ENCODE measurements at places on chromosomes 11 and 22.

- DNase-seq, result no peak
Measured at GRCh38 chr11:78266451-78266850, 77.7 kb downstream of the USP35 start.

DNA sequence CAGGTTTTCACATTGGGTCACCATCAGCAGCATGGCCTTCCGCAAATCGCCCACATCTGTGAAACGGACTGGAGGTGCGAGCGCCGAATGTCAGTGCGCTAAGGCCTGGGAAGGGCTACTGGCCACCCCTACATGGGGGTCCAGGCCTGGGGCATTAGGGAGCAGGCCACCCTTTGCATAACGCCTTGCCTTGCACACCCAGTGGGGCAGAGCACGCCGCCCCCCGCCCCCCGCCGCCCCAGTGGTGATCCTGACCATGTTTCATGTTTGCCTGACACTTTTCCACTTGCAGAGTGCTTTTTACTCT, 2.6 kb downstream of the GRK2 start:
- no peak for DNase-seq

- no peak for DNase-seq
Measured at GRCh38 chr22:30234786-30235470, 11.6 kb downstream of the LIF start.

- DNase-seq, result no peak
Measured at GRCh38 chr11:65786786-65787636, at the start of gene OVOL1. OVOL1 (plus strand) TSS chr11:65787063; CDS start chr11:65787374, 311 bp downstream.

GRCh38 chr22:29308791-29309262, 2.4 kb downstream of the GAS2L1 start:
- no peak for DNase-seq

- DNase-seq, result no peak
Measured at GRCh38 chr22:35424761-35425160, 24.8 kb downstream of the MCM5 start.

DNA sequence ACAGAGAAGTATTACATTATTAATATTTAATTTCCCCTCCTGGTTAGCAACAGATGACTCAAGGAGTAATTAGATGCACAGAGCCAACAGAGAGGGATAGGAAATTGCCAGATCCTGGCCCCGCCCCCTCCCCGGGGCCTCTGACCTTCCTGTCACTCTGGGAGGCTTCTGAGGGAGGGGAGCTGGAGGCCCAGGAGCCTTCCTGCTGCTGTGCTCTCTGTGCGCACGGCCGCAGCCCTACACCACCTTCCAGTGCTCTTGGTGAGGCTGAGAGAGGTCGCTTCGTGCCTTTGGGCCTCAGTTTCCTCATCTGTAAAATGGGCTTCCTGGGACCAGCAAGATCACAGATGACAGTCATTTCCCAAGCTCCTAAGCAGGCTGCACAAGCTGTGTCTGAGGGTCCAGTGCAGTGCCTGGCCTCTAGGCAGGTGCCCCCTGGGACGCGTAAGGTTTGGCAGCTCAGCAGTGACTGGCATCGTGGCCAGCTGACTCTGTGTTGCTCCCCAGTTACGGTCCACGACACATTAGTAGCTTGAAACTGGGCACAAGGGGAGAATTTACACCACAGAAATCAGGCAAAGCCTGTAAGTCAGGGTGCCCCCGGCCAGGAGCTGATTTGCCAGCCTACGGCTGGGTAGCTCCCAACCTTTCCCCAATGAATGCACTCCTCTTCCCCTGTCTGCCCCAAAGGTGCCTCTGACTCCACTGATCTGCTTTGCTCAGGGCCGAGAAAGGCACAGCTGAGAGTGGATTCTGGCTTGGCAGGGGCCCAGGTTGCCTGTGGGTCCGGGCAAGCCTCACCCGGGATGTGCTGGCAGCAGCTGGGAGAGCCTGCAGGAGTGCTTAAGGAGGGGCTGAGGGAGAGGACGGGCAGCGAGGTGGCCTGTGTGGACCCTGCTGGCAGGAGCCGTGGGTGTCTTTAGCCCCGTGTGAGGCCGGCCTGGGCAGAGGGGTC, 2.3 kb downstream of the ADORA2A start:
- peak; percentile 59 for DNase-seq

DNA sequence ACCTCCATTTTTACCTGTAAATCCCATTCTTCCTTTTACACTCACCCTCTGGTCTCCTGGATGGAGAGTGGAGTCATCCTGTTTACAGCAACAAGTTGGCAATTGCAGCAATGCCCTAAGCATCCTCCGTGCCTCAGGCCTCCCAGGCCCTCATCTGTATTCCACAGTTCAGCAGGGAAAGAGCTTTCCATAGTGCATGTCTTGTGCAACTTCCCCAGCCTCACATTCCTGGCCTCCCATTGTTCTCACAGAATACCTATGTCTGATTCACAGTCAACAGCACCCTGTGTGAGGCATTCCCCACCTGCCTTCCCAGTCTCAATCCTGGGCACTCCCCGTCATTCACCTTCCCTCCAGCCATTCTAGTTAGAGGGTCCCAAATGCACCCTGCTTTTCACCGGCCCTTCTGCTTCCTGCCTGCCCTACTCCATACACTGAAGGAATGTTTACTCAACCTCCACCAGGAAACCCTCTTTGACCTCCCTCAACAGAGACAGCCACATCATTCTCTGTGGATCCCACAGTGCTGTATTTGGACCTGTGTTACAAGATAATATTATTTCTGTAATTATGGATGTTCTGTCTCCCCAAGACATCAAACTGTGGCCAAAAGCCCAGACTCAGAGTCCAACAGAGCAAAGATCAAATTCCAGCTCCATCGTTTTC, 405.7 kb downstream of the BUD13 start:
- no peak for DNase-seq

GRCh38 chr22:32842486-32842885, 41.0 kb downstream of the TIMP3 start:
- DNase-seq, result no peak

DNA sequence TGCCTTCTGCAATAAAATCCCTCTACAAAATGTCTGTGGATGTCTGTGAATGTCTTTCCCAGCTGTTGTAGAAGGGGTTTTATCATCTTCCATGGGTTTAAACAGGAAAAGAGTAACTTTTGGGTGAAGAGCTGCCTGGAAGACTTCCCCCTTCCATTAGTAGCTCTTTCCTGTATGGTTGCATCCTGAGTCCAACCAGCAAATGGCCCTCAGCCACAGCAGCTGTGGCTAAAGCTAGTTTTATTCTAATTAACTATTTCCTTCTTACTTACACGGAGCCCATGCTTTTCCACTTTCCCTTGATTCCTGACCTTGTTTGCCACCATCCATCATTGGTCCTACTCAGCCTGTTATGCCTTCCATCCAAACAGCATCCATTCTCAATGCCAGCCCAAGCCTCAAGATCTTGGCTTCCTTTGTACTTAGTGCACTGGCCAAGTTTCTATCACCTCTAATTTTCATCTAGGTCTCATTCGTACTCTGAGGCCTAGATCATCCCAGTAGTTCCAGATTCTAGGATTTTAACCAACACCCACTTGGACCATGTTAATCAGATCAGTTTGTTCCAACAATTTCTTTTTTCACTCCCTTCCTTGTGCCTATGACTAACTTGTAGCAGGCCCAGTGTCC, 41.5 kb upstream of the CADM1 start:
- no peak for DNase-seq

- DNase-seq, result no peak
Measured at GRCh38 chr11:60910711-60911380, 3.1 kb upstream of the TMEM109 start.

- no peak for DNase-seq
Measured at GRCh38 chr11:28231475-28231874, 123.3 kb downstream of the METTL15 start.

DNA sequence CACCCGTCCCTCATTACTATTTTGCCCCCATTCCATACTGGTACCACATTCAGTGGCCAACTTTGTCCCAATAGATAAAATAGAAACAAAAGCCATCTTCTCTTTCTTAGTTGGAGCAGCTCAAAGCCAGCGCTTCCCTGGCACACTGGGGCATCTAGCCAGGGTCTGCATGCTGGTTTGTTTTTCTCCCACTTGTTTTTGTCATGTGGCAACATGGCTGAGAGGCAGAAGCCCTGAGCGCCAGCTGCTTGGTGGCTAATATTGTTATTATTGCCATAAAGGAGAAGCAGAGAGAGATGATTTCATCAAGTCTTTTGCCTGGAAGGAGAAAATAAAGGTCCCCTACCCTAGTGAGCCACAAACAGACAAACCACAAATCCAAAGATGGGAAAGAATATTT, 48.4 kb upstream of the CRTAM start:
- no peak for DNase-seq

DNA sequence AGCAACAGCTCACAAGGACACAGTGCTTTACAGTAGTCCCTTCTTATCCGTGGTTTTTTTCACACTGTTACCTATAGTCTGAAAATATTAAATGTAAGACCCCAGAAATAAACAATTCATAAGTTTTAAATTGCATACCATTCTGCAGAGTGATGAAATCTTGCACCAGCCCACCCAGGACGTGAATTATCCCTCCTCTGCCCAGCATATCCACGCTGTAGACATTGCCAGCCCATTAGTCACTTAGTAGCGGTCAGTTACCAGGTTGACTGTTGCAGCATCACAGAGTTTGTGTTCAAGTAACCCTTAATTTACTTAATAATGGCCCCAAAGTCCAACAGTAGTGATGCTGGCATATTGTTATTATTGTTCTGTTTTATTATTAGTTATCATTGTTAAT, 3.6 kb downstream of the CLTCL1 start:
- no peak for DNase-seq

DNA sequence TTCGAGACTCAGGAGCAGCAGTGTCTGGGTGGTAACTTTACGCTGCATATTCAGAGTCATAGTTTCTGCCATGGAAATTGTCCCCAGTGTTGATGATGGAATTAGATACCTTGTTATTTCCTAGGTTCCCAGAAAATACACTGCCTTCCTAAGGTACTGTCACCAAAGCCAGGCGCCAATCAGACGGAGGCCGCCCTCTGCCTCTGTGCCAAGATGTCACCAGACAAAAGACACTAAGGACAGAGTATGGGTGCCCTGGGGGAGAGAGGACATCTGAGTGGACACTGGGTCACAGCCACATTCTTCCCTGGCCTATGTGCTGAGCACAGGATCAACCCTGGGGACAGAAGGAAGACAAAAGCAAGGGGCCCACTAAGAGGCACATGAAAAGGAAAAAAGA, 11.2 kb downstream of the PLA2G6 start:
- DNase-seq, result no peak

DNA sequence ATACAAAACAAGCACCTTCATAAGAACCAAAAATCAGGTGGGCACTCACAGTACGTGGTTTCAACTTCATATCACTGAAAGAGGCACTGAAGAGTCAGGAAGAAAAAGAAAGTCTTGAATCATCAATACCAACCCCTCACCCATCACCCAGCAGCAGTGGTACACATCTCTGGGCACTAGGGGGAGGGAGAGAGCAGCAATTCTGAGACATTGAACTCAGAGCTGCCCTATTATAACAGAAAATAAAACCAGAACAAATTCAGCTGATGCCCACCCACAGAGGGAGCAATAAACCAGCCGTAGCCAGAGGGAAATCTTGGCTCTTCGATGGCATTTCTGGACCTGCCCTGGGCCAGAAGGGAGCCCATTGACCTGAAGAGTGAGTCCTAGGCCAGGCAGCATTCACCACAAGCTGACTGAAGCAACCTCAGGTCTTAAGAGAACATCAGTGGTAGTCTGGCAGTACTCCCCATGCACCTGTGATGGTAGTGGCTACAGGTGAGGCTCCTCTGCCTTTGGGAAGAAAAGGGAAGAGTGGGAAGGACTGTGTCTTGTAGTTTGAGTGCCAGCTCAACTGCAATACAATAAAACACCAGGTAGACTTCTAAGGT, 42.2 kb upstream of the FAM181B start:
- DNase-seq, result no peak

DNA sequence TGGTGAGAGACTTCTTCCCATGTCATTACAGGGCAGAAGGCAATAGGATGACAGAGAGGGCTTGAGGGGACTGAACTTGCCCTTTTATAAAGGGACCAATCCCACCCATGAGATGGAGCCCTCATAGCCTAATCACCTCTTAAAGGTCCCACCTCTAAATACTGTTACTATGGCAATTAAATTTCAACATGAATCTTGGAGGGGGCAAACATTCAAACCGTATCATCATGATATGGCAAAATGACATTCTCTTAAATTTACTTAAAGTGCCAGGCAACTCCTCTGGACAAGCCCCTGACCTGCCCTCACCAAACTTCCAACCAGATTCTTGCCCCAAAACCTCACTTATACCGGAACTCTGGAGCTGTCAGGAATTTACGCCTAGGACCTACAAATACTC, 100.8 kb upstream of the OR5AK2 start:
- DNase-seq, result no peak

DNA sequence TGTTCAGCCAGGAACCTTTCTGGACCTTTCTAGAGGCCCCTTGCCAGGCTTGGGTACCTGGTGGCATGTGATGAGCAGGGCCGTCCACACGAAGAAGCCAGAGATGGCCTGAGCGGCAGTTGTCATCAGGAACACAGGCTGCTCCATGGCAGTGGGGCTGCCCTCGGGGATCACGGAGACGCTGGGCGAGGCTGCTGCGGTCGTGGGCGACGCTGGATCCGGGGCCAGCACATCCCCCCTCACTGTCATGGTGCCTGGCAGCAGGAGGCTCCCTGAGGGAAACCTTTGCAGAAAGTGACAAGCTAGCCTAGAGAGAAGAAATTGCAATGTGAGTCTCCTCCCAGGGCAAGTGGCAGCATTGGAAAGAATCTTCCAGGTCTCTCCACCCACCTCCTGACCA, 25.1 kb downstream of the TMEM184B start:
- no peak for DNase-seq

DNA sequence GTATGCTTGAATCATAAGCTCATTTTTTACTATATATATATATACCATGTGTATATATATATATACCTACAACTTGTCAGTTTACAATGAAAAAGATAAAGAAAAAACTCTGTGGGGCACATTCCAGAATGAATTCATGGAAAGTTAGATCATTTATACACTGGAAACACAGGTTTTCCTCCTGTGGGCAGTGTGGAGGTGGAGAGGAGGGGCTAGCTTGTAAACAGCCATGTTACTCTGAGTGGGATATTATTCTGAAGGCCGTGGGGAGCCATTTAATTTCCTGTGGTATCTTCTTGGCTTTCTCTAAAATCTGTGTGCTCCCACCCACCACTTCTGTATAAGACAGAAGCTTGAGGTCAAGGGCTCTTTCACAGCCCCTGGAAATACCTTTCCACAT, 273.4 kb upstream of the MTNR1B start:
- no peak for DNase-seq

- no peak for DNase-seq
Measured at GRCh38 chr11:70424765-70425344, 26.5 kb downstream of the CTTN start.

GRCh38 chr11:98549571-98549970, 471.2 kb upstream of the CNTN5 start:
- DNase-seq, result no peak

GRCh38 chr22:50315289-50316113, 8.1 kb upstream of the PLXNB2 start:
- DNase-seq, result no peak

- DNase-seq, result no peak
Measured at GRCh38 chr11:11776714-11777113, 65.1 kb upstream of the USP47 start.

GRCh38 chr11:65573391-65574079, 1.2 kb downstream of the FAM89B start:
- DNase-seq, result no peak

Measured in activated CD8-positive, alpha-beta memory T cell treated with anti-CD3 and anti-CD28 coated beads for 48 hours (primary cell).